ENCODE measurements at places on chromosomes 6 and 20. TPM values are rescaled to one million over a fixed set of nuclear protein-coding genes. Genes with fewer than 3 reads are reported as not detected.

LIN28B gene
- total RNA-seq, result 36.9 TPM

TRIM15 gene
- not detected for total RNA-seq

GRCh38 chr20:45266977-45267376 is 12.6 kb upstream of the SLPI start:
- peaks cover 6% of the 10 kb centered on the region for H3K4me1 ChIP-seq
- DNase-seq, result no peak
- no peaks in the 10 kb centered on the region for H3K36me3 ChIP-seq
- H3K4me3 ChIP-seq, result no peak overlapping the region
- H3K27me3 ChIP-seq, result no peaks in the 10 kb centered on the region

GRCh38 chr6:127177030-127177922 is 58.8 kb downstream of the RSPO3 start:
- no peak for DNase-seq
- no peak overlapping the region for H3K4me3 ChIP-seq

DNA sequence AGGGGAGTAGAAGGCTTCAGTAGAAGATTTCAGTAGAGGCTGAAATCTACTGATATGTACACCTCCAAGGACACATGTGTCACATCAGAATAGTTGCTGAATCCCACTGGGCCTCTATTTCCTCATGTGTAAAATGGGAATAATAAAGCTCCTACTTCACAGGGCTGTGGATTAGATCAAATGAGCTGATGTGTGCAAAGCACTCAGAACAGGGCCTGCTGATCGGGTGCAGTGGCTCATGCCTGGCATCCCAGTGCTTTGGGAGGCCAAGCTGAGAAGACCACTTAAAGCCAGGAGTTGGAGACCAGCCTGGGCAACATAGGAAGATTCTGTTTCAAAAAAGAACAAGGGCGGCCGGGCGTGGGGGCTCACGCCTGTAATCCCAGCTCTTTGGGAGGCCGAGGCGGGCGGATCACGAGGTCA is 8.1 kb upstream of the AP5S1 start:
- H3K27ac ChIP-seq, result no peak overlapping the region
- peaks cover 8% of the 10 kb centered on the region for H3K4me1 ChIP-seq
- H3K27me3 ChIP-seq, result peaks cover 9% of the 10 kb centered on the region
- H3K36me3 ChIP-seq, result no peaks in the 10 kb centered on the region

MAPK14 gene
- 73.2 TPM for total RNA-seq

GOPC gene
- 31.8 TPM for total RNA-seq

DNA sequence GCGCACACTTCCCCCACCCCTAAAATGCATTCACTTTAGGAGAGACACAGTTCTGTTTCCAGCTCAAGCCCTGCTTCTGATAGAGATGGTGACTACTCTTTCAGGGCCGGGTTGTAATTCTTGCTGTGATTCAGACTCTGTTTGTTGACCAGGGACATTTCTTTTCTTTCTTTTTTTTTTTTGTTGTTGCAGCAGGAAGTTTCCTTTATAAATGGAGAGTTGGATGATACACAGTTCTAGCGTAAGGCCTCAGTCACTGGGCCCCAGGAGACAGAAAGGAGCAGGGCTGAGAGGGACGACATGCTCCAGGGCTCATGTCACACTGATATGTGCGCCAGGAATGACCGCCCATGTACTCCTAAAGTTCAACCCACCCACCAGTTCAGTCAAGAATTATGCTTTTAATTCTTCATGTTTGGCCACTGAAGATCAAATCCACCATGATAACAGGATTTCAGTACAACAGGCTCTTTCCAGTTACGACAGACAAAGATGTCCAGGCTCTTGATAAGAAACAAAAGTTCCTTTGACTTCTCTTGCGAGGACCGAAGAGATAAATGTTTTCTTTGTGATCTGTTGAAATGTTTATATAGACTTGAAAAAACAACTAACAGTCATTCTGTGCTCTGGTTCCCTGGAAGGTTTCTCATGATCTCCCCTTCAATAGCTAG is 142.5 kb downstream of the CD164 start:
- peaks cover 8% of the 10 kb centered on the region for H3K27me3 ChIP-seq
- H3K4me1 ChIP-seq, result peaks cover 49% of the 10 kb centered on the region
- DNase-seq, result no peak
- H3K27ac ChIP-seq, result peak overlapping the region; percentile 46
